ENCODE measurements at places on chromosomes 6 and 20.

GRCh38 chr6:16912756-16913155 is 151.5 kb upstream of the ATXN1 start:
- DNase-seq: no peak

DNA sequence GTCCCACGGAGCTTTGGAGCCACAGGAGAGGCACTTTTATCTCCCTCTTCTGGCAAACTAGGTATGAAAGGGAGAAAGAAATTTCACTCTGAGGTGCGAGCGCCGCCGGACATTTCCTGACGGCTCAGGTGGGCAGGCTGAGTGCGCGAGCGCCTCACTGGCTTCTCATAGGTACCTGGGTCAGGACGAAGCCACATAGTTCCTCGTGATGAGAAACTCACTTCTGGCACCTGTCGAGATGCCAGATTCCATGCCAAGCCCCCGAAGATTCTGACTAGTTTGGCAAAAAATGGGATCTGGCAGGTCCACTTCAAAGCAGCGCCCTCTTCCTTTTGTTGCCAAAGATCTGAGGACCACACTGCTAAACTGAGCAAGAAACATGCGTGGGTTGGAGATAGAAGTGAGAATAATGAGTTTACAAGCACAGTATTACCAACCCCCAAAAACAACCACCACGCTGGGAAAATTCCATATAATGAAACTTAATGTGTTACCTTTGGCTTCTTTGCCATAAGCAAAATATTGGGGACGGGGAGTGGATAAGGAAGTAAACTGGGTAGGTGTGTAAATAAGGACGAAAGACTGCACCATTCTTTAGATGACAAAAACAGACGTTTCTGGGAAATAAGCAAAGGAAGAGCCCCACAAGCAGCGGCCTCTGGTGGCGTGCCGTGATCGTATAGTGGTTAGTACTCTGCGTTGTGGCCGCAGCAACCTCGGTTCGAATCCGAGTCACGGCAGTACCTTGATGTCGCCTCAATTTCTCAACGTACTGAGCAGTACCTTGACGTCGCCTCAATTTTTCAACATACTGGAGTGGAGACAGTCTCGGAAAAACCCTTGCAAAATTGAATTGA is 89.8 kb upstream of the PRSS16 start:
- peak; percentile 66 for DNase-seq

- no peak for DNase-seq
Observed at GRCh38 chr6:73372516-73372915, 2.8 kb upstream of the OOEP start.

DNA sequence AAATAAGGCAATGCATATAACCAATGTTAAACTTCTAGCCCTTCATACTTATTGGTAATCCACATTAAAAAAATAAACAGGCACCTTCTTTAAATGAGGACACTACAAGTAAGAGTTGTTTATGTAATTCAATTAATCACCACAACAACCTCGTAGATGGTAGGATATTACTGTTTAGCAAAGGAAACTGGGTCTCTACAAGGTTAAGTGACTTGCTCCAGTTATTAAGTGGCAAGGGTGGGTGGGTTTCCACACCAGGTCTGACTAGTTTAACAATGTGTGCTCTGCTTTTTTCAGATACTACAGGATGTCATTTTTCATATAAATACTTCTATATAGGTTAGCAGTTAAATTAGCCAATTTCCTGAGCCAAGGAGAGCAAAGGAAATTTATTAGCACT is 129.1 kb downstream of the MAN1A1 start:
- no peak for DNase-seq

GRCh38 chr6:96465321-96465903 is 56.2 kb upstream of the UFL1 start:
- no peak for DNase-seq

GRCh38 chr6:85756982-85757381 is 114.3 kb upstream of the SYNCRIP start:
- no peak for DNase-seq

- DNase-seq: no peak
Observed at GRCh38 chr20:51854921-51855320, 52.6 kb upstream of the SALL4 start.

DNA sequence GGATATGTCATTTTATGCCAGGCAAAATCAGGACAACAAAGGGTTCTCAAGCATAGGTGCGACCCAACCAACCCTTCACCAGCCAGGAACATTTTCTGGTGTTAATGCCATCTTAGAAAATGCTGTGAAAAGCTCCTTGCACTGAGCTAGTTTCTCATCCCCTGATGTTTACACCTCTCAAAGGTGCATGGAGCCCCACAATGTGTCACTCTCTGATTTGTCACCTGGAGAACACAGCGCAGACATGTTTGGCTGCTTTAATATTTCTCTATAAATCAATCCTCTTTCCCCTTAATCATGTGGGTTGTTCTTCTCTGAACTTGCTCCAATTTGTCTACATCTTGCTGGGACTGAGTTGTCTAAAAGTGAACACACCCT is 244.3 kb downstream of the TSHZ2 start:
- no peak for DNase-seq

GRCh38 chr6:111780393-111780792 is 92.9 kb downstream of the FYN start:
- no peak for DNase-seq

DNA sequence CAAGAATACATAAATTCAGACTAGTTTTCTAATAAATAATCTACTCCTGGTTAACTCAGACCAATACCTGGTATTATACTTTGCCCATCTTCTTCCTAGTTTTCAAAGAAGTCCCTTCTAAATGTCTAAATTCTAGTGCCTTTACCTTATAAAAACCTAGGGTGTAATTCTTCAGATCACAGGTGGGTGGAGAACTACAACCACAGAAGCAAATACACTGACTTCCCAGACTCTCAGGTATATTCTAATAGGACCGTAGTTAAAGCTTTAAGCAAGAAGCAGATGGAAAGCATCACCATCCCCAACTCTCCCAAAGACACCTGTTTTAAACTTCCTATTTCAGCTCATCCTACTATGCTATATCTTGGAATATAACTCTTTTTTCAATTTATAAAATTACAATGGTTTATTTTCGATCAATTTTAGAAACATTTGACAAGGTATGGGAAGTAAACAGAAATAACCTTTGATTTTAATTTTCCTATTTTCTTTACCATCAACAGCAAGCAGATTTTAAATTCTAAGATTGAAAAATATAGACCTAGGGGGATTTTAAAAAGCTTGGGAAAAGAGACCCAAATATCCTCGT is 15.8 kb downstream of the MAN1A1 start:
- no peak for DNase-seq

- no peak for DNase-seq
Observed at GRCh38 chr6:146335336-146335735, 208.3 kb upstream of the RAB32 start.

GRCh38 chr6:36786055-36786675 is 53.1 kb downstream of the CPNE5 start:
- DNase-seq: no peak

DNA sequence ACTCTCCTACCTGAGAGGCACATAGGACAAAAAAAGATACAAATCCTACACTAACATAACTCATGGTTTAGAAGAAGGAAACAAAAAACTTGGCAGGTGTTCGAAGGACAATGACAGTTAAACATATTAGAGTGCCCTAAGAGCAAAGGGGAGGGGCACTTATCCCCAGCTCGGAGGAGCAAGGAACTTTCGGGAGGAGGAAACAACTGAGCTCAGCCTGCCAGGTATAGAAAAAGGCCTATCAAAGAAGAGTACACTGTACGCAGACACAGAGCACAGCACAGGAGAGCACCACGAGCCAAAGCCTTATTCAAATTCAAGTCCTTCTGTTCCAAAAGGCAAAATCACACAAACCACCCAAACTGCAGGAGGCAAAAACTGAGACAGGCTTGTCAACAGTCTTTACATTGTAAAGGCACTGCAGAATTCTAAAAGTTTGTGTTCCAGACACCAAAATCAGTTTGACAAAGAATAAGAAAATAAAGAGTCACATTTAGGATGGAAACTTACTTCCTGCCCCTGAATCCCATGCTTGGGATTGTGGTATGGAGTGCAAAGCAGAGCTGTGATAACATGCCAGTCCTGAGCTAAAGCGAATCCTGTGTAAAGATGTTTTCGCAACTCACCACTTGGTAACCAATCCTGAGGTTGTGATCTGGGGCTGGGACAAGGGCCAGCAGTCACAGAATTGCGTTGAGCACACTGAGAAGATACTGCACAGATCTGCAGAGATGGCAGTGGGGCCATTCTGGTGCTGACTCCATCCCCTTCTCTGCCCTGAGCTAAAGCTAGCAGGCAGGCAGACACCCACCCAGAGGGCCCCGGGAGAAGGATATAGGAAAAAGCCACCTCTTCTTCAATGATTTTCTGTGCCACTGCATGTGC is 108.6 kb downstream of the CHD6 start:
- DNase-seq: no peak

DNA sequence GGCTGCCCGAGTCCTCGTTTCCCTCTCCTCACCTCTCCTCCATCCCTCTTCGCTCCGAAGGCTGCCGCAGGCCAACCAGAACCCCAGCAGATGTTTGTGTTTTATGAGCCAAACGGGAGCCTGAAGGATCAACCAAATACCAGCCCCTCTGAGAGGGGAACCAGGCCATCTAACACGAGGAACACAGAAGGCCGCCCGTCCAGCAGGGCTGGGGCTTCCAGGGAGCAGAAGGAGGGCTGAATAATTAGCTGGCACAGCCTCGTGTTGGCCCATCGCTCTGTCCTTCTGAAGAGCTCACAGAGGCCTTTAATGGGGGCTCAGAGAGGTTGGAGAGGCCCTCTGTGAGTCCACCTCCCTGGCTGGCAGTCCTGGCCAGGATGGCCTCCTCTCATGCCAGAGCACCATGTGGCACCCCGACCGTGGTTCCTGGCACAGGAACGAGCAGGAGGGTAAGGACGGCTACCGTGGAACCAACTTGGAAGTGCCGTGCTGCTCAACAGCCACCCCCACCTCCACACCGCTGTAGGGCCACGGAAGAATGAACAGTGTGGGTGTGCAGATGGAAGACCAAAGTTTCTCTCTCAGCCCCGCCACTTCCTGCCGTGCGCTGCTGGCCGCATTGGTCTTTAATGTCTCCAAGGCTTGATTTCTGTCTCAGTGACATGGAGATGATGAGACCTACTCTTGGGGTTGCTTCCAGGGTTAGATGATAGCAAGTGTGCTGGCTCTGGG is 155.2 kb downstream of the SCML4 start:
- no peak for DNase-seq

DNA sequence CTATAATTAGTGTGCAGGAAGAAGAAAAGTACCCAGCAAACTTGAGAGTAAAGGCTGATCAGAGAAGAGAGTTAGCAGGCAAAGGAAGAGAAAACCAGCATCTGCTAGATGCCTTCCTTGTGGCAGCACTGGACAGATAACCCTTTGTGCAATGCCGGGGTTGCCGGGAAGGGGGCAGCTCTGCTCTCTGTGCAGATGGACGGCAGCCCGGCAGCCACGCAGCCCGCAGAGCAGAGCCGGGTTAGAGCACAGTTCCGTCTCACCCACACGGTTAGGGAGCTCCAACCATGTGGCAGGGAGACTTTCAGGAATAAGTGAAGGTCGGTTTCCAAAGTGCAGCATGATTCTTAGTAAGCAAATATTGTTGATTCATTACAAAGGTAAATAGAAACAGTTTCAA is 80.0 kb upstream of the RPS6KA2 start:
- peak; percentile 73 for DNase-seq

- DNase-seq: no peak
Observed at GRCh38 chr6:149897015-149897697, 757 bp downstream of the RAET1E start.

GRCh38 chr6:43972179-43972912 is 154.9 kb downstream of the MRPL14 start:
- DNase-seq: no peak

- DNase-seq: no peak
Observed at GRCh38 chr6:166277892-166278578, 30.2 kb downstream of the PRR18 start.

- peak; percentile 66 for DNase-seq
Observed at GRCh38 chr20:50120935-50121693, 8.2 kb upstream of the UBE2V1 start.

DNA sequence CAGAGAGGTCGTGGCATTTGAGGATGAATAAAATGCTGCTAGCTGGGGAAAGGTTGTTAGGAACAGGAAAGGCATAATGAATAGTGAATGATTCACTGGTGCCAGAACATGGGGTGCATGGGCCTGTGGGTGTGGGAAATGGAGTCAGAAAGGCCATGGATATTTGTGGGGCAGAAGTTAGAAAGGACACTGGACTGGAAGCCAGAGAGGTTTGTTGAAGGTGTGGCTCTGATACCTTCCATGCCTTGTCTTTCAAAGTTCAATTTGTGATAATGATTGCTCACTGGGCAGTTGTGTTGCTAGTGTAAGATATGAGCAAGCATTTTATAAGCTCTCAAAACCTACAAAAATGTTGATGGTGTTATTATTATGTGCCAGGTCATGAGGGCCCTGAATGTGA is 32.7 kb downstream of the LRRC1 start:
- no peak for DNase-seq

DNA sequence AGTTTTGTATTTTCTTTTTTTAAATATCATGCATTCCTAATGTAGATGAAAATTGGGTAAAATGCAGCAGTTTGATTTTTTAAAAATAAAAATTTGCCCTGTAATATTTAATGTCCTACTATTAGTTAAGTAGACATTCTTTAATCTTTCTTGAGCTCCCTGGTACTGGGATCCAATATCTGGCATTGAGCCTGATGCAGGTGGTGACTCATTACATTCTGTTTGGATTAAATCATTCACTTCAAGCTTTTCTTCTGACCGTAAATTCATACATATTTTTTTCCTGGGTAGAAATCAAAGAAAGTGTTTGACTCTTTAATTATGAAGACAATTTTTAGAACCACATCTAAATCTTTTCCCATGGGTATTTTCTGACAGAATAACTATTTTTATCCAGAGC is 768.8 kb upstream of the SLC35B3 start:
- no peak for DNase-seq

DNA sequence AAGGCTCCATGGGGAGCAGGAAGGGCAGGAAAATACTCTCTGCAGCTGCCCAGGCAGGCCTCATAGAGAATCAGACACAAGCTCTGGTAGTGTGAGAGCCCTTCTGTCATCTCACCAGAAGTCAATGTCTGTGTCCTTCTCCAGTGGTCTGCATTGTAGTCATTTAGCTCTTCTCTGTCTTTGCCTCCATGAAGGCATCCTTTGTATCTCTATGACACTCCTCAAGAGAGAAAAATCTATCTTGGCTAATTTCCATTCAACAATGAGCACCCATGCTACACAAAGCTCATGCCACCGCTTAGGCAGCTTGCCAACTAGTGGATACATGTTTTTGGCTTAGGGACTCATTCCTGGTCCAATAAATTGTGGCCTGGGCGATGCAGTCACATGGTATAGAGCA is 92.1 kb downstream of the RNF217 start:
- DNase-seq: no peak

- DNase-seq: no peak
Observed at GRCh38 chr20:59783641-59784010, 149.8 kb downstream of the SYCP2 start.
